Stimulated activated CD4-positive, alpha-beta T cell treated with anti-CD3 and anti-CD28 coated beads, Interleukin-12 subunit alpha, Interleukin-12 subunit beta, amount 100 ng/mL, for 24 hours (primary cell): ENCODE measurements at places on chromosomes 4 and X.

GRCh38 chr4:68368691-68369131, 18.8 kb upstream of the YTHDC1 start:
- no peak for DNase-seq

- DNase-seq = no peak
These were observed 62.2 kb upstream of the TNIP3 start for GRCh38 chr4:121226362-121226761.

DNA sequence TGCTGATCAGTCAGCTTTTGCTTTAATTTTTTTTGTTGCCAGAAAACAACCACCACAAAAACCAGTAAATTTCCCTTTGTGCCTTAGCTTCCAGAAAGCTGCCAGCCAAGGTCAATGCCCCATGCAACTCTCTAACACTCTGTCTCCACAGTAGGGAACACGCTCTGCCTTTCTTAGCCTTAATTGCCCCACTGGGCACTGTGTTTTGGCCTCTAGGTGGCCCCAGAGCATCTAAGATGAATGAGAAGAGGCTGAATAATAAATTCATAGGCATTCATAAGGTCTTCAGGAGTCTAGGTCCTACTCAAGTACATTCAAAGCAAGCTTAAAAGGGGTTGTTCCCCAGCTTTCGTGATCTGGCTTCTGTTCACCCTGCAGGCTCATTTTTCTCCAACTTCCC, 57.7 kb upstream of the PASD1 start:
- no peak for DNase-seq

DNA sequence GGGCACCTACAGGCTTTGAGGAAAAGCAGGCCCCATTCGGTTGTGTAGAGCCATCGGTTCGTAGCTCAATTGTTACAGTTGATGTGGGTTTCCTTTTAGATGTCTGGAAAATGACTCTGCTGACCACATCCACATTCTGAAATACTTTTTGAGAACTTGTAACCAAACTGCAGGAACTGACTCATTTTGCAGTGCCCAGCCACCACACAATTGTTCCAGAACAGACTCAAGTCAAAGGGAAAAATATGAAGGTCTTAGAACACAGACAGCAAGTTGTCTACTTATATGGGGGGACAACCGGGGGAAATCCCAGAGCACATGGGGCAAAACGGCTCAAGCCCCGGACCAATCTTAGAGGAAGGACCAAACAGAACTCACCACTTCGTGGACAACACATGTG, 557.6 kb upstream of the DIPK2B start:
- DNase-seq = no peak
